ENCODE measurements at places on chromosomes 1 and 21. TPM values are rescaled to one million over a fixed set of nuclear protein-coding genes. Genes with fewer than 3 reads are reported as not detected.

DNA sequence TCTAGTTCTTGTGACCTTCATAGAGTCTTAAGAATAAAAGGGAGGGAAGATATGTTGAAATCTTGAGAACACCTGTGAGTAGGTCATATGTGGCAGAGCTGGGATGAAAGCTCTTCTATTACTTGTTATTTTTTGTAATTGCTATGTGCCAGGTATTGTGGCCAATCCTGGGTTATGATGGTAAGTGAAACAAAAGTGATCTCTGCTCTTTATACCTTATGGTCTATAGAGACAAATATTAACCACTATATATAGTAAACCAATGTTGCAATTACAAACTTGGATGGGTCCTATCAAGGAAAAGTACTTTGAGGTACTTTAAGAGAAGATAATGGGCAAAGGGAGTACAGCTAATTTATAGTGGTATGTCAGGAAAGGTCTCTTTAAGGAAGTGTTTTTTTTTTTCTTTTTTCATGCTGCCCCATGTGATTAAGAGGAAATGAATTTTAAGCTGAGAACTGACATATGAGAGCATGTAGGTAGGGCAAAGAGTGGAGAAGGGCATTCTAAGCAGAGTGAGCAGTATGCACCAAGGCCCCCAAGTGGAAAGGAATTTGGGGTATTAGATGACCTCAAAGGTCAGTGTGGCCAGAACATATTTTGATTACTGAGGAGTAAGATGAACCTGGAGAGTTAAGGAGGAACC lies 43.3 kb downstream of the POU2F1 start:
- DNase-seq, result no peak

GRCh38 chr1:89200663-89201062 lies 1.9 kb upstream of the GBP4 start:
- DNase-seq, result no peak

- no peak for DNase-seq
These were observed 54.1 kb upstream of the LRRC7 start for GRCh38 chr1:69513601-69514000.

- DNase-seq, result no peak
These were observed 150.0 kb downstream of the PPP1R12B start for GRCh38 chr1:202498542-202498941.

Gene LORICRIN
- not detected for total RNA-seq

DNA sequence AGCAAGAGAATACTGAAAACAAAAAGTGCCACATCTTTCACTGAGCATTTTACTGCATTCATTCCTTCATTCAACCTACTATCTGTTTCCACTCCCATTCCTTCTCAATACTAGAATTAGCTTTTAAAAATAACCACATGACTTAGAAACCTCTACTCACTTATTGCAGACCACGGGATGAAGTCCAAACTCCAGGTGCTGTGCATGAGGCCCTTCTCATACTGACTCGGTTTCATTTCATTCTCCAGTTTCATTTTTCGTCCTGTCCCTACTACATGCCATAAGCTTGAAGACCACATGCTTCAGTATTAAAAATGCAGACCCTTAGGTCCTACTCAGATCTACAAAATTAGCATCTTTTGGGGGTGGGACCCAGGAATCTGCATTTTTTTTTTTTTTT lies 2.3 kb upstream of the BACH1 start:
- no peak for DNase-seq

DNA sequence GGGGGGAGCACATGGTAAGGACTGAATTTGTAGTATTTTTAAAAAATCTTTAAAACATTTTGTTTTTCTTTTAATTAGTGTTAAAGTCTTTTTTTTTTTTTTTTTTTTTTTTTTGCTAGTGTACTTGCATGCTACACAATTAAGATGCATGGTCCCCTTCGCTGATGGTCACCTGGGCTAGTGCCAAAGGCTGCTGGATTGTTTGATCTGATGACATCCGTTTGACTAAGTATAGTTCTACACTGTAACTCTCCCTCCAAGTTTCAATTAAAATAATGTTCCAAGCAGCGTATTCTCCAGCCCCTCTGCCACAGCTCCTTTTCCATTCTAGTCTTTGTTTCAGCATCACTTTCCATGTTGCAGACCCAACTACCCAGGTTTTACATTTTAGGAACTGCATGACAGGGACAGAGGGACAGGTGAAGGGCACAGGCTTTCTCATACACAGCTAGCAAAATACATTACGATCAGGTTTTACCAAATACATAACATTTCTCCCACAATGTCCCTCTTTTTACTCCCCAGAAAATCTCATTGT lies 852 bp upstream of the RAVER2 start:
- no peak for DNase-seq

Gene WDR77
- 95.0 TPM for total RNA-seq

Gene ERICH3
- not detected for total RNA-seq

- DNase-seq, result peak; percentile 25
These were observed at the start of gene RIIAD1 for GRCh38 chr1:151720974-151721787. Gene RIIAD1 (plus strand): TSS chr1:151721522. CDS start chr1:151721537, 15 bp downstream.

Gene PUM1
- total RNA-seq, result 104 TPM

Gene UBASH3A
- 13.7 TPM for total RNA-seq

DNA sequence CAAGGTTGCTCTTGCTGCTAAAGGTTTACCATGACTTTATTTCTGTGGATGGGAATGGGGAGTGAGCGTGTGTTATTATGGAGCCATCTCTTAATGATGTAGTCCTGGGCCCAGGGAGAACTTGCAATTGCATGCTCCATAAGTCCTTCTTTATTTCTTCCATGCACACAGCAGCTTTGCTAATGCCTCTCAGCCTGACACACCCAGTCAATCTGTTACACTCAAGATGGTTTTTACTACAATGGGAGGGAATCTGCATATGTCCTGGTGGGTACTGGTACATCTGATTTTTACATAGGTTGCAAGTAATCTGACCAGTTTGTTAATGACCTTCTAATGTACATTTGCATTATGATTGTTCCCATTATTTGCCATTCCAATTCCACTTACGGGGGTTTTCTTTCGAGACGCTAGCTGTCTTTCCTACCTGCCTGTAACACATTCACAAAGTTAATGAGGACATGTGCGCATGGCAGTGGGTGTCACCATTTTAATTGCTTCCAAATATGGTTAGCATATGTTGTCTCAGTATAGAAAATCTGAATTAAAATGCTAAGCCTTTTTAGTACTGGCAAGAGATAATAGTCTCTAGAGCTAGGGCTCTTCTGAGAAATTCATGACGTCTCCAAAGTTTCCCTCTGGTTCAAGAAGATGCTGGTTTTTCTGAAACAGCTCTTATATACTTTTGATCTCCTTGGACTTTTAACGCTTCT lies 188.2 kb downstream of the GRIK1 start:
- DNase-seq, result no peak

Gene FMN2
- total RNA-seq, result not detected

DNA sequence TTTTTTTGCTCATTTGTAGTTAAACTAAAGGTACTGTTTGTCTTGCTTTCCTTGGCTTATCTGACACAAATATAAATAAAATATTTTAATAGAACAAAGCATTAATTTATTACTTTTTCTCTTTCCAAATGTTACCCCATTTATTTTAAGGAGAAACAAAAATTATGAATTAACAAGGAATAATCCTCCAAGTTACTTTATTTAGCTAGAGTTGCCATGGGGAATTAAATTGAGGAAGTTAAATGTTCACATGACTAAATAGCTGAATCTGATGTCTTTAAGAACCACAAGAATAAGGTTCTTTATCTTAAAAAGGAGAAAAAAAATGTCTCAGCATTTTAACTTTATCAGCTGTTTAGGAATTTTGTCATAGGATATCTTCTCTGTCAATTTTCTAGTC lies 12.3 kb downstream of the ATG4C start:
- DNase-seq, result no peak

All from activated T-cell treated with anti-CD3 and anti-CD28 coated beads, Interleukin-2, amount 50 U/mL, for 4 hours (primary cell).